ENCODE measurements at places on chromosomes 1 and 21.

GRCh38 chr1:21822349-21822748 is 10.3 kb downstream of the LDLRAD2 start:
- no peak for DNase-seq

- peak; percentile 41 for DNase-seq
These were observed 6.5 kb upstream of the PADI2 start for GRCh38 chr1:17125756-17126237.

- DNase-seq, result no peak
These were observed 161.4 kb downstream of the MAGI3 start for GRCh38 chr1:113551728-113552127.

DNA sequence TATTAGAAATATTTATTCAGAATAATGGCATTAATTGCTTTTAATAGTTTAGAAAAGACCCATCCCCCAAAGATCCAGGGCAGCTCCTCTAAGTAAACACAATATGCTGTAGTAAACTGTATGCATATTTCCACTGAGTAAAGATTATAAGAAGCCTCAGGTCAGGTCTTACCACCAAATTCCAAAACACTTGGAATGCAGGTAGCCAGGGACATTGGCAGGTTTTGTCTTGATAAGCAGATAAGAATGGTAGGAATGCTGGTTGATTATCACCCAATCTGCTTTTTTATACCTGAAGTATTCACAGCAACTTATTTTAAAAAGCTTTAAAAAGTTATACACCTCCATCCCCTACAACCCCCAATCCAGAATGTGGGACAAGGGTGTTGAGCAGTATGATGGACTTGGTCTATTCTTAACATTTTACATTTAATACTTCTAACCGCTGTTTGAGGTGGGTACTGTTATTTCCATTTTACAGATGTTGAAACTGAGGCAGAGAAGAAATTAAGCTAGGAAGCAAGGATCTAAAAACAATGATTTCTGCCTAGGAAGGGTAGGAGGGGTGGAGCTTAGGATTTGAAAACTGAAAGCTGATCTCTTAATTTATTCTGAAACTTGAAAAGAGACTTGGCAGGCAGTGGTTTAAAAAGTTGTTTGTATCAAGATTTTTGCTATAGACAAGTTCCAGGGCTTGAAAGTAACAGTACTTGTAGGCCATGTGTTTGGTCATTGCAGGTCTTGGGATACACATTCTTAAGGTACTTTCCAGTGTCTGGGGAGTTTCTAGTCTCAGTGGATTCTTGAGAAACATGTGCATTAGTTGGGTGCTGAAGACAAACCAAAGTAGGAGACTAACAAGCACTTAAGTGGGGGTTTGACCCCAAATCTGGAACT is 15.6 kb upstream of the THEM4 start:
- no peak for DNase-seq

DNA sequence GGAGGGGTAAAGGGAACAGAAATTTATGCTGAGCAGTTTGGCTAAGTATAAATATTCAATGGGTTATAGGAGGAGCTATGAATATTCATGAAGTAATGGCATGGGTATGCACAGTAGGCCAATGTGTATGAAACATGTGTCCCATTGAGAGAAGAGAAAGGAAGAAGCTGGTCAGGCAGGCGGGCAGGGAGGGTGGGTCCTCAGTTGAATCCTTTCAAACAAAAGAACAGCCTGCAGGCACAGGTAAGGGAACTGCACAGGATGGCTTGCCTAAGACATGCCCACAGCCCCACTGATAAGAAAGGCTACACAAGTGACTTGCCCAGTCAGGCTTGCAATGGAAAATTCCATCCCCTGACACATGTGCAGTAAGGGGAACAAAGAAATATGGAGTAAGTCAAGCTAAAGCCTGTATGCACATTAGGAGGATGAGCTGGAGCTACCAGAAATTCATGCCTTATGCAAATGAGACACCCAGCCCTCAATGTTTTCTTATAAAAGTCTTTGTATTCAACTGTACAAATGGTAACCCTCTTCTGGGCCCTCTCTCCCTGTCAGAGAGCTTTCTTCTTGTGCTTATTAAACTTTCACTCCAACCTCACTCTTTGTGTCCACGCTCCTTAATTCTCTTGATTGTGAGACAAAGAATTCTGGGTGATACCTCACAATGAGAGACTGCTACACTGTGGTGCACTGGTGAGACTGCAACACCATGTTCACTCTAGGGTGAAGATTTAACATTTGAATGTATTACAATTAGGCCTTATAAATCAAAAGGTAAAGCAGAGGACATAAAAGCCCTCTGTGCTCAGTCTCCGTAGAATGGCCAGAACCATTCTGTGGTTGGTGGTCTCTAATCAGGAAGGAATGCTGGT is 96.5 kb downstream of the ATP1B1 start:
- no peak for DNase-seq

DNA sequence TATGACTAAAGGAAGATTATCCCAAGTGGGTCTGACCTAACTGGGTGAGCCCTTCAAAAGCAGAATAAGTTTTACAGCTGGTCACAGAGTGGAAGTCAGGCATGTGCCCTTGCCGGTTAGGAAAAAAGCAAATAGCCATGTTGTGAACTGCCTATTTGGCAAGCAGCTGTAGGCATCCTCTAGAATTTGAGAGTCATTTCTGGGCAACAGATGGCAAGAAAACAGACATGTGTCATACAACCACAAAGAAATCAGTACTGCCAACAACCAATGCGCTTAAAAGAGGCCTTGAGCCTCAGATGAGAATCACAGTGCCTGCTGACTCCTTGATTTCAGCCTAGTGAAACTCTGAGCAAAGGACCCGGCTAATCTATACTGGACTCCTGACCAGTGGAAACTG is 26.8 kb downstream of the LRRC53 start:
- DNase-seq, result no peak

- no peak for DNase-seq
These were observed 383.7 kb downstream of the PRDM2 start for GRCh38 chr1:14083706-14084105.

DNA sequence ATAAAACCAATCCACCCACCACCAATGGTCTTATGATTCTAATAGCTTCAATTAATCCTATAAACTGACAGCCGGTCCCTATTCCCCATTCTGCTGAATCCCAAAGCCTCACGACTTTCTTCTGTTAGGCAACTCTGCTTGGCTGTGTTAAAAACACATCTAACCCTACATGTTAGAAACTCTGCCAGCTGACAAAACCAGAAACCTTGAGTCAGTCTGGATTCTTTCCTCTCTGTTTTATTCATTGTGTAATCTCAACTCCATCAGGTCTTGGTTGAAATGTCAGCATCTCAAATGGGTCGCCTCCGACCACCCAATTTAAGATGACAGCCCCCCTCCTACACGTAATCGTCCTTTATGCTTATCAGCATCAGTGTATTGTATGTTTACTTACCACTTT is 312.1 kb downstream of the DISC1 start:
- DNase-seq, result no peak

DNA sequence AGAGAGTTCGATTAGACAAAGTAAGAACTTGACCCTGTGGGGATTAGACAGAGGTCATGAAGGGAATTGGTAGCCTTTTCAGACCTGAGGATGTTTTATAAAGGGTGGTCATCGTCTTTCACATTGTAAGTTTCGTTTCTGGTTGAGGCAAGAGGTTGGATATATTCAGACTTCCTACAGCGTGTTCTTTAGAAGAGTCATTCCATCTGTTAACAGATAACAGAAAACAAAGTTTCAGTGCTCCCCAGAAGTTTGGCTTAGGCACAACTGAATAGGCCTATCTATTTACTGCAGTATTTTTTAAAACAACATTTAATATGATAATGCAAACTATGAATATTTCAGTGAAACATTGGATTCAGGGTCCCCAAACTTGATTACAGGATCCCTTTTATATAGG is 17.1 kb upstream of the IVNS1ABP start:
- no peak for DNase-seq

DNA sequence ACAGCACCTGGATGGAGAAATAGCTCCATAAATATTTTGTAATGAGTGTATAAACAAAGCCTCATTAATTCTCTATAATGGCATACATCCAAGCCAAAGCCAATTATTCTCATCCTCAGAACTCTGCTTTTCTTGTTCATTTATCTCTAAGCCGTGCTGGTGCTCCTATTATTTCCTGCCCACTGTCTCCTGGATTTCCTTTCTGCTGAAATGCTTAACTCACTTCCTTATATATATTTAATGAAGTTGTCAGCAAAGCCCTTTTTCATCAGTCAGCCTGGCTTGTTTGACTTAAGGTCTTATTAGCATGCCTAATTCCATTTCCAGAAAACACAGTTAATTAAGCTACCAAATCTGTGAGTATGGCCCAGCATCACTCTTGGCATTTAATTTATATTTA is 93.4 kb downstream of the SLC25A24 start:
- no peak for DNase-seq

GRCh38 chr1:184629266-184629665 is 125.4 kb downstream of the EDEM3 start:
- DNase-seq, result no peak

DNA sequence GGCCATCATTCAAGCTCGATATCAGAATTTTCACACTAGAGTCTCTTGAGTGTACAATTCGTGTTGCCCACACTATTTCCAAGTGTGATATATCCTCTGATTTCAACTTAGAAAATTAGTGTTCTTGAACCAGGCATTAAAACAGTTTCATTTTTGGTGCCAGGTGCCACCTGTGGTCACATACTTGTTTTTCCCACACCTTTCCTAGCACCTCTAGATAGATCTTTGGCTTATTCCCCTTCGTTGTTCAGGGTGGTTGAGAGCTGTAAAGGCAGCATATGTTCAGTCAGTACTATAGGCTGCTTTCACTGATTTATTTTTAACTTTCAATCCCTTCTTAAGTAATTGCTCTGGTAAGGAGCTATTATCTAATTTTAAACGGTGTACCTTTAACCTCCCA is 131.1 kb downstream of the NEK7 start:
- no peak for DNase-seq

DNA sequence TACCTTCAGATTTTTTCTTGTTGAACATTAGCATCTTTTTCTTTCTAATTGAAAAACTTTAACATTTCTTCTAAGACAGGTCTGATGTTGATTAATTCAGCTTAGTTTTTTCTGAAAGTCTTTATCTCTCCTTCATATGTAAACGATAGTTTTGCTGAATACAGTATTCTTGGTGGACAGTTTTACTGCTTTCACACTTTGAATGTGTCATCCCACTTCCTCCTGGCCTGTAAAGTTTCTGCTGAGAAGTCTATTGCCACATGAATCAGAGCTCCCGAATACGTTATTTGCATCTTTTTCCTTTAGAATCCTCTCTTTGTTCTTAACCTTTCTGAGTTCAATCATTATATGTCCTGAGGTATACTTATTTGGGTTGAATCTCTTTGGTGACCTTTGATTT is 344.2 kb downstream of the OLFM3 start:
- DNase-seq, result no peak

DNA sequence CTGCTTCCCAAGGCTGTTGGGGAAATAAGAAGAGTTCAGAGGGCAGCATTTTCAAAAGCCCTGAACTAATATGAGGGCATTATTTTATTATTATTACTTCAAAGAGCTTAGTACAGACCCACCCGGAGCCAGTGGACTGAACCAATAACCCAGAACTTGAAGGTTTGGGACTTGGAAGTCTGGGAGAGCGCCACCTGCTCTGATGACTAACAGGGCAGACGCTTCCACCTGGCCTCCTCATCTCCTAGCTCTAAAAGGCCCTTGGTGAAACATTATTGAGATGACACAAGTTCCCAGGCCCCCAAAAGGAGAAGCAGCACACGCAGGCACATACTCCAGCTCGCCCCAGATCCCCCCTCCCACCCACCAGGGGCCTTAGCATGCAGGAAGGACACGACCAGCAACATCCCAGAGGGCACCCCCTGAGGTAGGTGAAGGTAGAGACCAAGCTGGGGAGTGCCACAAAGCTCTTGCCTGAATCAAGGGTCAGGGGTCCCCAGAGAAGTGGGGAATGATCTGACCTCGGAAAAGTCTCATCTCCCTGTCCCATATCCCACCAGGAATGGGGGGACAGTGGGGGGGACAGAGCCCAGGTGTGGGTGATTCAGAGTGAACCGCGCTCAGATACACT is 1.3 kb downstream of the DLGAP3 start:
- DNase-seq, result no peak

GRCh38 chr1:43799656-43800635 is 92.6 kb downstream of the ST3GAL3 start:
- no peak for DNase-seq

DNA sequence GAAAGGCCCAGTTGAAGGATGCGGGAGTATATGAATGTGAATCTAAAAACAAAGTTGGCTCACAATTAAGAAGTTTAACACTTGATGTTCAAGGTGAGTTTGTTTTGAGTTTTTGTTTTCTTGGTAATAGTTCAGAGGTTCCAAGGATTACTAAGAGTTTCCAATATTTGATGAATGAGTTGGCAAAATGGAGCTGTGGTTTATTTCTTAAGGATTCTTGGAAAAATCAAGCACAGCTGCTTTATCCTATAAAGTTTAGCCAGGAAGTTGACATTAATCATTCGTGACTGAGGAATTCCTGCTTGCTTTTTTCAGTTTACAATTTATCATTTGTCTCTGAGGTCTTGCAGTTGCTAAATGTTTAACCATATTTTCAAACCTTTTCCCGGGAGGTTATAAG is 15.1 kb downstream of the VCAM1 start:
- DNase-seq, result no peak

DNA sequence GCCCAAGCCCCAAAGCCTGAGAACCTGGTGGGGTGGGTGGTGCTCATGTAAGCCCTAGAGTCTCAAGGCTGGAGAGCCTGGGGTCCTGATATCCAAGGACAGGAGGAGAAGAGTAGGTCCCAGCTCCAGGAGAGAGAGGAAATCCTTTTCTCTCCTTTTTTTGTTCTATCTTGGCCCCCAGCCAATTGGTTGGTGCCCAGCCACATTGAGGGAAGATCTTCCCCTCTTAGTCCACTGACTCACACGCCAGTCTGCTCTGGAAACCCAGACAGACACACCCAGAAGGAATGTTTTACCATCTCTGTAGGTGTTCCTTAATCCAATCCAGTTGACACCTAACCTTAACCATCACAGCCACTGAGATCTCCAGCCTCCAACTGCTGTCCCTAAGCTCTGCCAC is 16.2 kb upstream of the LIN9 start:
- no peak for DNase-seq

DNA sequence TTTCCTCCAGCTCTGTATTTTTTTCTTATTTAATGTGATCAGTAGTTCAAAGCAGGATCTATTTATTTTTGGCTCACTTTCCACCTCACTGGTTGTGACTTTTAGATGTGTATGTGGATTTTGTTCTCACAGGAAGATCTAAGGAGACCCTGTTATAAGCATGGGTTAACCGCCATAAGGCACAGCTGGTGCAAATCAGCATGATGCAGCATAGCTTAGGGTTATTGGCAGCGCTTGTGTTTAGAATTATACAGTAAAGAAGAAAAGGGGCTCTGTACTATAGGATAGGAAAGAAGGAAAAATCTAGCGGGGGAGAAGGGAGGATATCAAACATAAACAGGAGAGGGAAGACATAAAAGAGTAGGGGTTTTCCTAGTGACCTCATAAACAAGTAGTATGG is 26.9 kb upstream of the RGL1 start:
- peak; percentile 20 for DNase-seq

GRCh38 chr21:46268371-46268770 is 17.0 kb downstream of the MCM3AP start:
- DNase-seq, result no peak

GRCh38 chr1:93442008-93442666 is 5.8 kb upstream of the FNBP1L start:
- DNase-seq, result no peak

Data from brain pericyte (primary cell).